ENCODE measurements at places on chromosomes 12 and 14. TPM values are rescaled to one million over a fixed set of nuclear protein-coding genes. Genes with fewer than 3 reads are reported as not detected.

TAS2R31 gene
- 3.0 TPM for total RNA-seq

BTG1 gene
- total RNA-seq, result 163 TPM

PTGES3 gene
- total RNA-seq, result 168 TPM

NGB gene
- not detected for total RNA-seq

TAS2R8 gene
- not detected for total RNA-seq

RNF34 gene
- 29.5 TPM for total RNA-seq

POTEG gene
- not detected for total RNA-seq

REM2 gene
- total RNA-seq, result 0.41 TPM

PLEKHG7 gene
- total RNA-seq, result not detected

B4GALNT3 gene
- 14.0 TPM for total RNA-seq

TARBP2 gene
- total RNA-seq, result 33.1 TPM

GZMH gene
- total RNA-seq, result 4.7 TPM

DNAJC22 gene
- total RNA-seq, result 0.67 TPM

ENTPD5 gene
- total RNA-seq, result 13.8 TPM

TMEM52B gene
- total RNA-seq, result 2.3 TPM

E2F7 gene
- total RNA-seq, result 0.29 TPM

ADAM21 gene
- not detected for total RNA-seq

BEGAIN gene
- 1.5 TPM for total RNA-seq

C14orf180 gene
- 0.14 TPM for total RNA-seq

SEC23A gene
- total RNA-seq, result 61.0 TPM

C12orf56 gene
- total RNA-seq, result not detected

SERPINA10 gene
- total RNA-seq, result not detected

PKP2 gene
- 1.9 TPM for total RNA-seq

KCNA1 gene
- total RNA-seq, result not detected

PLEKHD1 gene
- 0.41 TPM for total RNA-seq

OVCH1 gene
- total RNA-seq, result 2.0 TPM

RPL10L gene
- not detected for total RNA-seq

SMOC1 gene
- 1.1 TPM for total RNA-seq

PAH gene
- total RNA-seq, result not detected

HOXC9 gene
- 0.61 TPM for total RNA-seq

MFAP5 gene
- total RNA-seq, result 2.8 TPM

IL31 gene
- total RNA-seq, result not detected

MYH6 gene
- 3.4 TPM for total RNA-seq

GLIPR1L1 gene
- not detected for total RNA-seq

SLC6A15 gene
- not detected for total RNA-seq

PRB3 gene
- not detected for total RNA-seq

IGFBP6 gene
- 34.6 TPM for total RNA-seq

FSCB gene
- not detected for total RNA-seq

KRT1 gene
- 3.5 TPM for total RNA-seq

CNTN1 gene
- 15.1 TPM for total RNA-seq

KRT73 gene
- total RNA-seq, result 0.52 TPM

CPNE6 gene
- not detected for total RNA-seq

KRT71 gene
- not detected for total RNA-seq

ZC2HC1C gene
- 4.5 TPM for total RNA-seq

DLK1 gene
- total RNA-seq, result not detected

SCARB1 gene
- total RNA-seq, result 35.3 TPM

TCL1B gene
- total RNA-seq, result not detected

BBOF1 gene
- 2.8 TPM for total RNA-seq

MVK gene
- total RNA-seq, result 27.3 TPM

CCDC177 gene
- not detected for total RNA-seq

TMEM179 gene
- not detected for total RNA-seq

SAMD15 gene
- total RNA-seq, result 0.41 TPM

A2M gene
- total RNA-seq, result 2,772 TPM

Data from upper lobe of right lung (tissue), 1 donor.